ENCODE measurements at places on chromosomes 6 and 20.

DNA sequence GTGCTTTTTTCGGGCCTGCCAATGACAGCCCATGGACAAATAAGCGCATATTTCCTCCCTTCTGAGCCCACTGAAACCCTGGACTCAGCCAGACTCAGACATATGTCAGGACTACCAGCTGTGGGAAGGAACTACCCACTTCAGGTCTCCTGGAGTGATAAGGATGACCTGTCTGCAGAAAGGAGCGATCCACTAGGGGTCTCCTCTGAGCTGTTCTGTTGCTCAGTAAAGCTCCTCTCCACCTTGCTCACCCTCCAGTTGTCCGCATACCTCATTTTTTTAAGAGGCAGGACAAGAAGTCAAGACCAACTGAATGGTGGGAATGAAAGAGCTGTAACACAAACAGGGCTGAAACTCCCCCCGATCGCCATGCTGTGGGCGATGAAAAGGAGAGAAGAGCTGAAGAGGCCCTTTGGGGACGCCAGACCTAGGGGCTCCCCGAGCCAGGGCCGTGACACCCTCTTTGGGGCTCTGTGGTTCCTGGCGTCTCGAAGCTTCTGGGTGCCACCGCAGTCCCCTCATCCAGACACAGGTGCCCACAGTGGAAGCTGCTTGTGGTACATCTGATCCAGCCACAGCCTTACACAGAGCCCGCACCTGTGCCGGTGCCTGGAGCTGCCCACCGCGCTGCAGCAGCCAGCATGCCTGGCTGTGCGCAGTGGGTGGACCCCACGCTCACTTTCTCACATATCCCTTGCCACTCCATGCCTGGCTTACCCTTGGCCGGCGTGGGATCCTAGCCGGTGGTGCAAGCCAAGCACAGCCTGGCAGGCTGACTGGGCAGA lies 68.8 kb downstream of the EYS start:
- no peak for DNase-seq

- no peak for DNase-seq
Measured at GRCh38 chr6:17353440-17354175, 39.8 kb upstream of the CAP2 start.

DNA sequence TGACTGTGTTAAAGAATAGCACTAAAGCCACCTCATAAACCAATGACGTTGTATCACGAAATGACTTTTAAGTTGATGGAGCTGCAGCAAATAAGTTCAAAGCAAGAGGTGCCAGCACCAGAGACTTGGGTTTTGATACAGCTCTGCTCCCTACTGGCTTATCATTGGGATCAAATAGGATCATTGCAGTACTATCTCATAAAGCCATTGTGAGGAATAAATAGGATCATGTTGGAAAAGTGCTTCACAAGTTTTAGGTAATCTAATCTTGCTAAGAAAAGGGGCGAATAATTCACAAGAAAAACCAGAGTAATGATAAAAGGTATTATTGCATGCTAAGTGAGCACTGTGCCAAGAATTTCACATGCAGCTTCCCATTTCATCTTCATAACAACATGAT lies 10.4 kb upstream of the CEP85L start:
- DNase-seq: no peak

DNA sequence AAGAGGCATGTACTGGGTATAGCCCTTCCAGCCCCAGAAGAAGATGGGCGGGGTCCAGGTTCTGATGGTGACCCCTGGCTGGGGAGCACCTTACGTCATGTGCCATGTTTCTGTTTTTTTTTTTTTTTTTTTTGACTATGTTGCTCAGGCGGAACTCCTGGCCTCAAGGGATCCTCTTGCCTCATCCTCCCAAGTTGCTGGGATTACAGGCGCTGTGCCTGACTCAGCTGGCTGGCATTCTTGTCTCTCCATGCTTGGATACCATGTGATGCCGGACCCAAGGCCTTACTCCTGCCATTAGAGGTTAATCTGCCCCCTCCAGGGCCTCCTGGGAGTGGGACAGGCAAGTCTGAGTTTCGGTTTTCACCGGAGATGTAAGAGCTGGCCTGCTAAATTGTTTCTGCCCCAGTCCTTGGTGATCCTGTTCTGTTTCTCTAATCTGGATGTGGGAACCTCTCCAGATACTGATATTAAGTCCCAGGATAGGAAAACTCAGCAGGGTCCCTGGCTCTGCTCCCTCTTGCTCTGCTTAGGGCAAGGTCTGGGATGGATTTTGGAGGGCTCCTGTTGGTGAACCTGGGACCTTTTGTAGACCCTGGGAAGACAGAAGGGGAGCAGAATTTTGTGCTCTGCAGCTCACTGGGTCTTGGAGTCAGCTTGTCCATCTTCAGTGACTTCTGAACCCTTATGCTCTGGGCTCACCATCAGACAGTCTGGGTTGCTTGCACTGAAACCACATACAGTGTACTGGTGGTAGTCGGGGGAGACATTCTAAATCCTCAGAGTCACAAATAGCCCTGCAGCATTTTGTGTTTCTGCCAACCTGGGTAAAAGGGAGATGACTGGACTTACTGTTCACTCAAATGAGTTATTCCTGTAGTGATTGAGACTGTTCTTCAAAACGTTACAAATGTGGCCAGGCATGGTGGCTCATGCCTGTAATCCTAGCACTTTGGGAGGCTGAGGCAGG lies 45.1 kb downstream of the PTK7 start:
- DNase-seq: no peak

DNA sequence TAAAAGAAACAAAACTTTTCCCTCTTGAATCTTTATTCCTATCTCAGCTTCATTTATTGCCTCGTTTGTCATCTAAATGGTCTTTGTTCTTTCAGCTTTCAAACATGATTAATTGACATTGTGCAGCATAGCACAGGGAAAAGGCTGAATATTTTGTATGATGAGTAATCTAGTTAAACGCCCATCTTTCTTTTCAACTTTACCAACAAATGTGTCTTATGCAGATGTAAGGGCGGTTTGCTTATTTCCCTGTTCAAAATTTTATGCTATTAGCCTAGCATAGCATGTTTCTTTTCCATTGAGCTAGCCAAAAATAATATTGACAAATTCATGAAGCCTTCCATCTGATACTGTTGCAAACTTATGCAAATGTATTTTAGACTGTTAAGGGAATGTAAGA lies 176.4 kb upstream of the AKAP12 start:
- no peak for DNase-seq

Measured in stimulated activated CD4-positive, alpha-beta T cell treated with anti-CD3 and anti-CD28 coated beads, TNF-alpha, amount 100 ng/mL, for 24 hours (primary cell).